ENCODE measurements at places on chromosomes 13 and 19.

DNA sequence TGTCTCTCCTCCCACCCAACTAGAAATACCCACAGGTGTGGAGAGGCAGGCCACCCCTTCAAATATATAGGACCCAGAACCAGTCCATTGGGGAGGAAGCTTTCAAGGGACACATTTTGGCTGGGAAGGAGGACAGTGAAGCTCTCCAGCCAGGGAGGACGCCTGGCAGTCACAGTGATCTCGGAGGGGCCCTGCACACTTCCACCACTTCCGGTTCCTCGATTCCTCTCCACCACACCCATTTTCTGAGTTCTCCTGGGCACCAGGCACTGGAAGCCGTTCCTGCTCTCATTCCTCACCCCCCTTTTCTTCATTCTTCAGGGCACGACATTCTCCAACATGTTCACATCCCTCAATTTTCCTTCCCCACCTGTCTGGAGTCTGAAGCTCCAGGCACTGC, 30.4 kb upstream of the CEACAM21 start:
- no peak for DNase-seq

DNA sequence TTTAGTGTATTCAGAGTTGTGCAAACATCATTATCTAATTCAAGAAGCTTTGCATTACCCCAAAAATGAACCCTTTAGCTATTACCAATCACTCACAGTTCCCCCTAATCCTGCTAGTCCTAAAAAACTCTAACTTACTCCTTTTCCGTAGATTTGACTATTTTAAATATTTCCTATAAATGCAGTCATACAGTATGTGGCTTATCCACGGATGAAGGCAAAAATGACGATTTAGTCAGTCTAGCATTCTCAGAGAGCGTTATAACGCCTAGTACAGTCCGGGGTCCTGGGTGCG, 587 bp upstream of the ZNF383 start:
- no peak for DNase-seq

DNA sequence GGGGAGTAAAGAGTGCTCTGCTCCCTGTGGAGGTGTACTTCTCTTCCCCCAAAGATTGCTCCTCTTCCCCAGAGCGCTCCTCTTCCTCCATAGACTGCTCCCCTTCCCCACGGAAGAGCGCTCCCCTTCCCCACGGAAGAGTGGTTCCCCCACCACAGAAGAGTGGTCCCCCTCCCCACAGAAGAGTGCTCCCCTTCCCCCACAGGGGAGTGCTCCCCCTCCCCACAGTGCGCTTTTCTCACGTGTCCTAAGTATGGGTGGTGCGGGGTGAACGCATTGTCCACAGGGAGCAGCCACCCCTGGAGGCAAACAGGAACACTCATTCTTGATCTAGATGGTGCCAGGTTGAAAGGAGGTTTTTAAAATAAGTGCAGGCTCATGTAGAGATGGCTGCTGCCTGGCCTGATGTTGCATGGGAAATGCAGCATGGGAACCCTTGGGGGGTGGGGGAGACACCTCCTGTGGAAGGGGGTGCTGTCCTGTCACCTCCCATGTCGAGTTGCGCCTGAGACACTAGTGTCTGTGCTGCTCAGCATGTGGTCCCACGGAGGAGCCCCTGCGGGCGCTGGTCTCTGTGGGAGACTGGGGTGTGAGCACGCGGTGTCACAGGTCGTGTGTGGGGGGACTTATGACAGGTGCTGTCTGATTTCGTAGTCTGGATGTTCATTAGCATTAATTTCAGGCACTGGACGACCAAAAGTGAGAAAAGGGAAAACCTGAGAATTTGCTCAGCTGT, 52.2 kb downstream of the ATP11A start:
- no peak for DNase-seq

DNA sequence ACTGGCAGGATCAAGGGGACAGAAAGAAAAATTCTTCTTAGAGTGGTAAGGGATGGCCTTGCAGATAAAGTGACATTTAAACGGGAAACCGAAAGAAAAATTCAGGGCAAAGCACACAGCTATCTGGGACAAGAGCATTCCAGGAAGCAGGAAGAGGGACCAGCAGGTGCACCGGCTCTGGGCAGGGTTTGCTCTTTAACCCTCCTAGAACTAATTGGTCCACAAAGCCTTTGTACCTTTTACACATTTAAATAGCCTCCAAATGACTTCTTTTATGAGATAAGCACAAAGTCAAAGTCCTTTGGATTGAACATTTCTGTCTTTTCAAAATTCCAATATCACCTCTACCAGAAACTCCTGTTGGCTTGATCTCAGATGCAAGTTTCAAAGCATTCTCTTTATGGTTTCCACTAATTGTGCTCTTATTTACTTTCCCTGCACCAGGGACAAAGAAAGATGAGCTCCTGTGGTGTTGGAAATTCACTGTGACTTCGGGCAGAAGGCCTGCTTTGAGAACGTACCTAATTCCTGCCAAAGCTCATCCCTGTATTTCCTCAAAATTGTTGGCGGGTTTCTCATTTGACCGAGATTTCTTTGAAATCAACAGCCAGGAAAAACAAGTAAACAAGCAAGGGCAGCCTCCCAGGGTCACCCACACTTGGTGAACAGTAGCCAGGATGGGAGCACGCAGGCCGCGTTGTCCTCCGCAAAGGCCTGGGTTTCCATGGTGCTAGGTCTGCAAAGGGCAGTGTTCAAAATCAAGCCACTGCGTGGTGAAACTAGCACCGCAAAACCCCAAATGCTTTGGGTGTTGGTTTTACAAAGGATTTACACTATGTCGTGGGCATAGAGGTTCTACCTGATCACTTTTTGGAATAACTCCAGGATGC, 98.6 kb downstream of the IRS2 start:
- DNase-seq: no peak

GRCh38 chr13:48199404-48199946, 33.5 kb upstream of the ITM2B start:
- no peak for DNase-seq

- DNase-seq: no peak
These were observed 73.1 kb downstream of the FLT1 start for GRCh38 chr13:28421676-28422410.

DNA sequence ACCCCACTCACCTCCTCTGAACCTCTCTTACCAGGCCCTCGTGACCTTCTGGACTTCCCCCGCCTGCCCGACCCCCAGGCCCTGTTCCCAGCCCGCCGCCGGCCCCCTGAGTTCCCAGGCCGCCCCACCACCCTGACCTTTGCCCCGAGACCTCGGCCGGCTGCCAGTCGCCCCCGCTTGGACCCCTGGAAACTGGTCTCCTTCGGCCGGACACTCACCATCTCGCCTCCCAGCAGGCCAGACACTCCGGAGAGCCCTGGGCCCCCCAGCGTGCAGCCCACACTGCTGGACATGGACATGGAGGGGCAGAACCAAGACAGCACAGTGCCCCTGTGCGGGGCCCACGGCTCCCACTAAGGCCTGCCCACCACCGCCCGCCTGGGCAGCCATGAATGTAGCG, 3.2 kb downstream of the TTC9B start:
- DNase-seq: no peak

GRCh38 chr19:23403052-23403451, 7.8 kb upstream of the ZNF91 start:
- DNase-seq: no peak

All from cardiac fibroblast (primary cell).